ENCODE measurements at places on chromosomes 13 and 19.

- no peak for DNase-seq
These were observed 437.4 kb upstream of the SPRY2 start for GRCh38 chr13:80778297-80778696.

DNA sequence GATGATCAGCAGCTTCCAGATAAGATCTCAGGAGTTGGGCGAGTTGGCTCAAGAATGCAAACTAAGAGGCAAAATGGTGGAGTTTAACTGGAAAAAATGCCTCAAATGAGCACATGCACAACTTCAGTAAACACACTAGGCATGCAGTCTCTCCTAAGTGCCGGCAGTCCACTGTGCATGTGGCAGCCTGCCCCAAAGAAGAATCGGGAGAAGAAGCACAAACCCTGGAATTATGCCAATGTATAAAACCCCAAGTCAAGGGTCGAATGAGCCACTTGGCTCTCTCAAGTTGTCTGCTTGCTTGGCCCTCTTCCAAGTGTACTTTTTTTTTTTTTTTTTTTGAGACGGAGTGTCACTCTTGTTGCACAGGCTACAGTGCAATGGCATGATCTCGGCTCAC is 53.3 kb upstream of the SLITRK1 start:
- DNase-seq, result no peak

DNA sequence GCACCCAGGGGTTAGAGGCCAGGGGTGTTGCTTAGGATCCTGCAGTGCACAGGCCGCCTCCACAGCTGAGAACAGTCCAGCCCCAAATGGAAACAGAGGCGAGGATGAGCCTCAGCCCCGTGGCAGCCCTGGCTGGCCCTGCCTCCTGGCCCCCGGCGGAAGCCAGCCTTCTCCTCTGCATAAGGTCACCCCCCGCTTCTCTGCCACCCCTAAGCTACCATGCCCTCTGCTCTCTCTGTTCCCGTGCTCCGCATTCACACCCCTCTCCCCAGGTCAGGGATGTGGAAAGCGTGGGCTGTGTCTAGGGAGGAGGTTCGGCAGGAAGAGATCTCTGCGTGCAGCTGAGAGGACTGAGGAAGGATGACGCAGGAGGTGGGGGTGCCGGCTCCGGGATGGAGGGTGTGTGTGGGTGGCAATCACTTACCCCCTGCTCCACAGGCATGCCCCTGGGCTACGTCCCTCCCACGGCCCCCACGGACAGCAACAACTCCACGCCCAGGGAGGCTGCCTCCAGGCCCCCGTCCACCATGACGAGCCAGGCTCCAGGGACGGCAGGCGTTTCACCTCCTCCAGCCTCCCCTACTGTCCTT is 6.0 kb downstream of the SSC5D start:
- DNase-seq, result no peak

GRCh38 chr19:38693380-38694223 is 46.2 kb downstream of the ACTN4 start:
- peak; percentile 89 for DNase-seq

GRCh38 chr13:52156724-52157261 is 2.6 kb downstream of the NEK3 start:
- DNase-seq, result no peak

- DNase-seq, result no peak
These were observed 819.5 kb downstream of the DIAPH3 start for GRCh38 chr13:59343993-59344822.

- no peak for DNase-seq
These were observed 20.4 kb upstream of the CPB2 start for GRCh38 chr13:46124967-46125933.
